ENCODE measurements at places on chromosomes 6 and 20.

DNA sequence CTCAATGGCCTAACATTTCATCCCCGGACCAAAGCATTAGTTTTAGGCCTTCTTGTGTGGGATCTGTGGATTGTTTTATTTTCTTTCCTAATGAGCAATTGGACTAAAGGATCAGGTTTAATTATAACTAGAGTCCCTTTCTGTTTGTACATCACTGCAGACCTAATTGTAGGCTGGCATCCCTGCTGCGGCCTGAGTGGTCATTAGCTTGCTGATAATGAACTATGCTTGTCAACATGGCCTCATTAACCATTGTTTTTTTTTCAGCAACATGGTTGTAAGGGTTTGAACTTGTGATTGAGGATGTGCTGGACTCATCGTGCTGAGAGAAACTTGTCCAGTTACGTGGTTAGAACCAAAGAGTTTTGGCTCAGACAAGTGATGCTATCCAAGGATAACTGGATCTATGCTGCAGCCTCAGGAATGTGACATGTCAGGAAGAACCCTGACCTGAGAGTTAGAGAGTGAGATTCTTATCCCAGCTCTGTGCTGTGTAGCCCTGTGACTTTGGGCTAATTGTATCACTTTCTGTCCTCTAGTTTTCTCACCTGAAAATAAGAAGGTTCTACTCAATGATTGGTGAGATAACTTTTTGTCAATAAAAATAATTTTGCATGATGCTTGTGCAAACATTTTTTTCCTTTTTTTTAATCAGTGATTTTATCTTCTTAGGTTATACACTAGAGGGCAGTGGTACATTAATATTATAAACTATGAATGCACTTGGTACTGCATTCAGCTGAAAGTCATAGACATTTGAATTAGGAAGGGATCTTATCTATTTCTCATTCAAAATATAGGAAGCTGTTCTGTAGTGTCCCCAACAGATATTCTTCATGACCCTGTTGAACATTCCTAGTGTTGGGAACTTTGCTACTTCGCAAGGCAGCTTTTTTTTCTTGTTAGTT is 140.9 kb downstream of the RNF144B start:
- DNase-seq = peak; percentile 36

DNA sequence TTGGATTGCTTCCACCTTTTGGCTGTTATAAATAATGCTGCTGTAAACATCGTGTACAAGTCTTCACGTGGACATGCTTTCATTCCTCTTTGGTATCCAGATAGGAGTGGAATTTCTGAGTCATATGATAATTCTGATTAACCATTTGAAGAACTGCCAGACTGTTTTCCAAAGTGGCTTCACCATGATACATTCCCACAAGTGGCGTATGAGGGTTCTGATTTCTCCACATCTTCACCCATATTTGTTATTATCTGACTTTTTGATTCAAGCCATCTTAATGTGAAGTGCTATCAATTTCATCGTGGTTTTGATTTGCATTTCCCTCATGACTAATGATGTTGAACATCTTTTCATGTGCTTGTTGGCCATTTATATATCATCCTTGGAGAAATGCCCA is 2.9 kb upstream of the SNRPB start:
- no peak for DNase-seq

- no peak for DNase-seq
Observed at GRCh38 chr6:80502871-80503270, 396.4 kb downstream of the BCKDHB start.

- peak; percentile 71 for DNase-seq
Observed at GRCh38 chr6:57221936-57222742, at the start of gene RAB23. TSS of gene RAB23 (minus strand) at chr6:57222307. CDS start at chr6:57210380, 11,927 bp downstream.

GRCh38 chr6:79374308-79374707 is 139.8 kb upstream of the HMGN3 start:
- no peak for DNase-seq

GRCh38 chr6:293193-294174 is 1.2 kb downstream of the DUSP22 start:
- no peak for DNase-seq

Measured in NCI-H774 (cell line).